ENCODE measurements at places on chromosomes 3 and 15.
A peak's percentile ranks its signal among the peaks of the same experiment; 100 is the strongest.

DNA sequence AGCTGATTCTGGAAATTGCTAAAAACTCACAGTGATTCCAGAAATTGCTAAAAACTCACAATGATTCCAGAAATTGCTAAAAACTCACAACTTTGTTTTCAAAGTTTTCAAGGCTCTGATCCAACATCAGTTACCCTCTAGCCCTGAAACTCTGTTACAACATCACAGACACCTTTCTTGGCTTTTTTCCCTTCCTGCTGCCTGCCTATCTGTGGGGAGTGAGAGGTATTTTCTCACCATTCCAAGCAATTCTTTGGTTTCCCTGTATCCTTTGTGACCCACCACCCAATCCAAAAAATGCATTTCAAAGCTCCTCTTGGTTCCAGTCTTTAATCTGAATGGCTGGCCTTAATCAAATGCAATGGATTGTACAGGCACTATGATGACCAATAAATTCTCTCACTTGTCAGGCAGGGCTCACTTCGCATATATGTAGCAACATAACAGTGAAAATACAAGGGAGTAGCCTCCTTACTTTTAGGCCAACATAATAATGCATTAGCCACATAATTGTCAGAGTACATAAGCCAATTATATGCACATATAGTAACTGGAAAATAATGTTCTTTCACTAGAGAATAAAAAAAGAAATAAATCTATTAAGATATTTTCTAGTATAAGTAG is 1139.0 kb downstream of the ROBO2 start:
- DNase-seq, result no peak

DNA sequence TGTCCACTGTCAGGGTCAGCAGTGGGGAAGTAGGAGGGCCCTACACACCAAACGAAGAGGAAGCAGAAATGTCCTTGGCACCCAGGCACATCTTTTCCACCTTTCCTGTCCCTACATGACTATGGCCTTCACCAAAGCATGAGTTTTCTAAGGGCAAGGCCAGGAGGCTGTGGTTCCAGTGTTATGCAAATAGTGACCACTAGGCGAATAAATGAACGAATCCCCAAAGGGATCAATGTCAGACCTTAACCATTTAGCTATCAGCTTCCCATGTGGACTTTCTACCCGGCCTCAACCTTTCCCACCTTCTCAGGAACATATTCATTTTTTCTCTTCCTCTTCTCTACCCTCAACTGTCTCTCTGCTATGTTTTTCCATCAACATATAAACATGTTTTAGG is 63.1 kb downstream of the NTRK3 start:
- no peak for DNase-seq

DNA sequence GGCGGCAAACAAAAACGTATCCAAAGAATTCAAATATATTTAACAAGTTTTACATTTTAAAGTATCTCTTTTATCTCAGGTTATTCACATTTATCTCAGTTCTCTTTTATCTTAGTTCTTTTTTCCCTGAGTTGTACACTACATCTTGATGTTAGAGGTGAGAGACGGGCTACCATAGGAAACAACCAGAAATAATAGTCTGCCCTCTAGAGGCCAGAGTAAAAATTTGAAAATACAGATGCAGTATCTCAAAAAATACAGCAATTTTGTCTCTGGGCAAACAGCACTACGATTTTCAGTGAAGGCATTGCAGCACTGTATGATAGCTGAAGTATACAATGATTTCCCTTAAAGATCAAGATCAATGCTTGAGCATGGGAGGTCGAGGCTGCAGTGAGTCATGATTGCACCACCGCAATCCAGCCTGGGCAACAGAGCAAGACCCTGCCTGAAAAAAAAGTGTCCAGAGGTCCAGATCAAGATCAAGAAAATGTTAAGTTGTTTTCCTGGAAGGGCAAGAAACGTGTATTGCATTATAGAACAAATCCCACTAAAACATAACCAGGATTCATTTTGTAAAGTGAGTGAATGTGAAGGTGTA is 82.6 kb upstream of the ATP11B start:
- DNase-seq, result peak; percentile 17

- peak; percentile 13 for DNase-seq
These were observed 1.1 kb downstream of the HES1 start for GRCh38 chr3:194137008-194137505.

DNA sequence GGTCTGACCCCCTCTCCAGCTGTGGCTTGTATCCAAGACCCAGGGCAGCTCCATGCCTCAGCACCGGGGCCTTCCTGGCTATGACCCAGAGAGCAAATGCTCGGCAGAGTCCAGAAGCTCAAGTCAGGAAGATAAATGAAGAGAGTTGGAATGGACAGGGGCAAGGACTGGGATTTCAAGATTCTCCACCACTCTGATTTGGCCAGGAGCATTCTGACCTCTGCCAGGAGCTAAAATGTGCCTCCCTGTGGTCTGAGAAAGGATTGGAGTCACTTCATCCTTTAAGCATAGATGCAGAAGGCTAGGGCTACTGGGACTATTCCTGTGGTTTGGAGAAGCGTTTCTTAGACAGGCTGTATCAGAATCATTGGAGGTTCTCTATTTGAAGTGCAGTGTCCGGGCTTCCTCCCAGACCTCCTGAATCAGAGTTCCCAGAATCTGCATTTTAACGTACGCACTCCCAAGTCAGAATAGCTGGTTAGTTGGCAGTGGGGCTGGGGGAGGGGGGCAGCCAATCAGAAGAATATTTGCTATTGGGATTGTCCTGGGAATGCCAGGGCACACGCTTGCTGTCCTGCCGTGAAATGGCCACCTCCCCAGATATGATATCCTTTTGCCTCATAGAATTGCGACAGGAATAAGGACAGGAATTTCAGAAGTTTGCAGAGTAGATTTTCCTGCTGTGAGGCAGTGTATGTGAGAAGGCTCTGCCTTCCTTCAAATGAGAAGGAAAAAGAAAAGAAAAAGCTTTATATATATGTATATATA is 57.4 kb downstream of the HRH1 start:
- DNase-seq, result no peak

GRCh38 chr3:42122261-42123011 is 31.3 kb downstream of the TRAK1 start:
- no peak for DNase-seq

GRCh38 chr15:63198371-63199250 is 9.2 kb downstream of the RAB8B start:
- no peak for DNase-seq

DNA sequence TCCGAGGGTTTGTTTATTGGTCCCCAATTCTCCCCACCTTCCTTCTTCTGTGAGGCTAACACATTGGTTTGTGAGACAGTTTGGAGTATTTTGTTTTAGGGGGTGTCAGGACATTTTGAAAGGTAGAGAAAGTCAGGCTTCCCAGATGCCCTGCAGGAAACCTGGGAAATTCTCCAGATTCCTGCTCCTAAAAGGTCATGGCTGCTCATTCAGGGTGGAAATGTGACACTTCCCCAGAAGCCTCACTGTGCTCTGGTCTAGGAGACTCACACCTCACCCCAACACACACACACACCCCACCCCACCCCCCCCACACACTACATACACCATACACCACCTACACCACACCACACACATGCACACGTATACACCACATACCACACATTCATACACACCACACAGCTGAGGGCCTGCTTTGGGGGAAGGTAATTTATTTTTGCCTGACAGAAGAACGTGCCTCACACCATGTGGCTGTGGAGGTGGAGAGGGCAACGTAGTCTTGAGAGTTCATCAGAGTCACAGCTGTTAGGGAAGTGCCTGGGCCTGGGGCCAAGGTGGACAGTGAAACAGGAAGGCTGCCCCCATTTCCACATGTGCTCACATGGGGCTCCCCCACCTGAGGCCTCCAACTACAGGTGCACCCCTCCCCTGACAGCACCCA is 40.4 kb upstream of the LIMD1 start:
- no peak for DNase-seq

DNA sequence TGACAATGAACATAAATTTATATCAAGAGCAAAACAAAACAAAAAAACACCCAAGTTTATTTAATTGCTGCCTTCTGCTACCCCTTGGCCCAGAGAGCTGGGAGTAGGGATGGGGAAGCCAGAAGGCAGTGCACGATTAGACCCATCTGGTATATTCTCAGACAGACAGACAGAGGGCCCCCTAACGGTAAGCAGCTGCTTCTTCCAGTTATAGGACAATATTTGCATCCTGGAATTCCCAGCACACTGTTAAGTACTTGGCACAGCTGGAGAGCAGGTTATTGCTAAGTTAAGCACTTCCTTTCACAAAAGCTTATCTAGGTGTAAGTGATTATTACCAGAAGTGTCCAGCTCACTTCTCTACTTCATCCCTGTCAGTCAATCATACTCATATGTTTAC is 39.3 kb downstream of the C2CD4B start:
- DNase-seq, result no peak

GRCh38 chr15:72585476-72586058 is 68.9 kb upstream of the GOLGA6B start:
- DNase-seq, result no peak

DNA sequence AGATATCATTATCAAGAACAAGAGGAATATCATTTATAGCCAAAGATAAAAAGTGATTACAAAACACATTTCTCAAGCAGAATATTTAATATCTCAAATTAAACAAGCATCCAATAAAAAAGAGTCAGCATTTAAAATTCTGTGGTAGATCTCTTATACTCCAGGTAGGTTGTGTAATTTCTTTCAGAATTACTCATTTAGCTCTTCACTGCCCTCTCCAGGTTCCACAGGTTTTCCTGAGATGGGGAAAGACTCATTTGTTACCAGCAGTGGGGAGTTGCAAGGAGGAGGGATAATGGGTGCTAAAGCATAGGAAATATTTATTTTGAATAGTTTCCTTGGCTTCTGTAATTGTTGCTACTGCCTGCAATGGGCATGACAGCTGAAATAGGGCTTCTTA is 83.1 kb upstream of the RASGRP1 start:
- no peak for DNase-seq

- DNase-seq, result peak; percentile 40
These were observed 12.2 kb downstream of the EIF4E3 start for GRCh38 chr3:71713041-71713440.
